Pancreas (tissue), 10 donors: ENCODE measurements at places on chromosomes 11 and 22. TPM values are rescaled to one million over a fixed set of nuclear protein-coding genes. Genes with fewer than 3 reads are reported as not detected.

- DNase-seq = no peak
Observed at GRCh38 chr11:110527146-110527545, 97.4 kb downstream of the FDX1 start.

DNA sequence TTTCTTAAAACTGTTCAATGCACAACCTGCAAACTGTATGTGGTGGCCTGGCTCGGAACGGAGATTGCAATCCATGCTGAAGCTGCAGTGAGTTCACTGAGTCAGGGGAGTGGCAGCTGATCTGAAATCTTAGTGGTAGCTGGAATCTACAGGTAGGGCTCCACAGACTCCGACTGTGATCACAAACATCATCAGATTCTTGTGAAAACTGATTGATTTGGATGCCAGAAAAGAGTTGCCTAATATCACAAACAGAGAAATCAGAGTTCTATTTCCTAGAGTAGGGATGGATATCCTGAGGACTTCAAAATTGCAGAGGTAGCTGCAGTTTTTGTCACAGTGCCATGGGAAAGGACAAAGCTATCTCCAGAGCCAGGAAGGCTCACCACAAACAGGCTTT is 57.5 kb upstream of the SC5D start:
- no peak for DNase-seq

DNA sequence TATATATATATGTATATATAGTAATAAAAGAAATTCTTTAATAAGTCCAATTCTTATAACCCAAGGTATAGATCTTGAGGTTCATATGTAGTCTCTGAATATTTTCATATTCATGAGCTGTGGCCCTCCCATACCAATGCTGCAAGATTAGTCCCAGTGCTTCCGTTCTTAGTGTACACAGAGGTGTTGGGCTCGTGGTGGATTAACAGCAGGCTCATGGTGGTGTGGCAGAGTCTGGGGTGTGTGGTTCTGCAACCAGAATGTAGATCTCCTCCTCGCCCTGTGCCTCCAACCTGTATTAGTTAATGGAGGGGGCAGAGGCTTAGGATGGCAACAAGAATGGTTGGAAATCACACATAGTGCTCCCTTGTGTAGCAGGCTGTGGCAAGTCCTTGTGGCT is 16.8 kb downstream of the PRDM10 start:
- DNase-seq = no peak

DNA sequence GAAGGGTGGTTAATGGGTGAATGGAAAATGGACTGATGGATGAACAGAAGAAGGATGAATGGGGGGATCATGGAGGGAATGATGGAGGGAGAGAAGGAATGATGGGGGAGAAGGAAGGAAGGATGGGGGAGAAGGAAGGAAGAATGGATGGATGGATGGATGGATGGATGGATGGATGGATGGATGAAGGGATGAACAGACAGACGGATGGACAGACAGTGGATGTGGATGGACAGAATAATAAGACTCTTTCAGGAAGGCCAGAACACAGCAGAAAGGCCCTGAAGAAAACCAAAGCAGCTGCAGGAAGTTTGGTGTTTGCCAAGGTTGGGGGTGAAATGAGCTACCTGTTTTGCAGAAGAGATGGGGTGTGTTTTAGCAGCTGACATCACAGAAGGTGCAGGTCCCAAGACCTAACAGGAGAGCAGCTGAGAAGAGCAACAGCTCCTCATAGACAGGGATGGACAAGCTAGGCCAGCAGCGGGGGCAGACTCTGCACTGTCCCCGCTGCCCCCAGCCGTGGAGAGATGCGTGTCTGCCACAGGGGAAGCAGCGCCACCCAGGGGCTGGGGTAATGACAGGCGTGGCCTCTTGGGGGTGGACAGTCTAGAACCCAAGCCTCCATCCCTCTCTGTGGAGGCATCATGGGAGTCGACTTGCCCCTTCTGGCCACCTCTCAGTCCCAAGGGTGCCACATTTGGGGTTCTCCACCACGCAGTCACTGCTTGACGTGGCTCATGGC is 17.9 kb downstream of the C1QTNF6 start:
- no peak for DNase-seq

- no peak for DNase-seq
Observed at GRCh38 chr11:75344761-75345454, 6.6 kb downstream of the ARRB1 start.

SLC25A45 gene
- 31.5 TPM for total RNA-seq

CRELD2 gene
- total RNA-seq = 61.9 TPM

APLP2 gene
- 135 TPM for total RNA-seq

BTG4 gene
- total RNA-seq = not detected
